ENCODE measurements at places on chromosomes 4 and X.

DNA sequence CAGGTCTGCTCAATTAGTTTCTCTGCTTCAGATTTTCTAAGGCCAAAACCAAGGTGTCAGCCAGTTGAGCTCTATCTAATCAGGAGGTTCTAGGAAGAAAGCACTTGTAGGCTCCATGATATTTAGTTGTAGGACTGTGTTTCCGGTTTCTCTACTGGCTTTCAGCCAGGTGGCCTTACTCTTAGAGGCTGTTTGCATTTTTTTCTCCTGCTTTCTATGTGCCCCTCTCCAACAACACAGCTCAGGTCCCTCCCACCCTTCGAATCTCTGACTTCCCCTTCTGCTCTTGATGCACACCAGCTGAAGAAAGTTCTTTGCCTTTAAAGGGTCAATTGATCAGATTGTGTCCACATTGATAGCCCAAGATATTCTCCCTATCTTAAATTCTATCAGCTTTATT lies 245.2 kb downstream of the RAB28 start:
- no peak for DNase-seq

DNA sequence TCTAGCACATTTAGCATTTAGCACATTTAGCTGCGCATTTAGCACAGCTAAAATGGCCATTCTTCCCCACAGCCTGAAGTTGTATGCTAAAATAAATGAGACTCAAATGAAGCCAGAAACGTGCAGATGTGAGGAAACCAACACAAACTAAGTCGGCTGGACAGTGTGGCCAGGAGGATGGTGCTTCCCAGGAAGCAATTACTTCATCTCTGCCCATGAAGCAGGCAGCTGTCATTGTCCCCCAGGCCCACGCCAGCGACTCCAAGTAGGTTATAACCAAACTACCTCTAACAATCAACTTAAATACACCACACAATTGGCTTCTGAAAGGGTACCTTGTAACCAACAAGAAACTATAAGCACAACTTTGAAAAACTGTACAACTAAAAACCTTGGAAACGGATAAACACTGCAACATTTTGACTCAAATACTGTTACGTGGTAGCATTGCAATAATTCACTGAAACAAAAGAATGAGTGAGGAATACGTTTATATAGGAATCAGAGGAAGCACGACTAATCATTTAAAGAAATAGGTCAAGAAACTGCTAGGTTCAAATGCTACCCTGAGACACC lies 39.2 kb downstream of the AFAP1 start:
- DNase-seq, result no peak

DNA sequence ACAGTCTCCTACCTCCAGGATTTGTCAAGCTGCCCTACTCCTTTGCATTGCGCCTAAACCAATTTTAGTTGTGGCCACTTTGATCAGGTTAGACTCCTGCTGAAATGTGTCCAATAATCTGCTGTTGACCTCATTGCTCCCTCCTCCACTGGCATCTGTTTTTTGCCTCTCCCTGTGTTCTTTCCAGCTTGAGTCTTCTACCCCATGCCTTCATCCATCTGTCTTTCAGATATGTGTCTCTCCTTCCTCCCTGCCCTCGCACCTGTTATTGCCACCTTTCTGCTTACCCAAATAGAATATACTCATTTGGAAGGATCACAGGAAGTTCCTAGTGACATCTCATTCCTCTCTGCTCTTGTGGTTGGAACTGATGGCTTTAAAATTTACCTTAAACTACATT lies 366.6 kb upstream of the CLNK start:
- no peak for DNase-seq

- no peak for DNase-seq
Observed at GRCh38 chrX:39725928-39726619, 371.7 kb downstream of the BCOR start.

GRCh38 chr4:170090352-170091052 lies 746 bp upstream of the AADAT start:
- DNase-seq, result no peak

GRCh38 chr4:151798678-151799416 lies 38.0 kb upstream of the GATB start:
- DNase-seq, result no peak

DNA sequence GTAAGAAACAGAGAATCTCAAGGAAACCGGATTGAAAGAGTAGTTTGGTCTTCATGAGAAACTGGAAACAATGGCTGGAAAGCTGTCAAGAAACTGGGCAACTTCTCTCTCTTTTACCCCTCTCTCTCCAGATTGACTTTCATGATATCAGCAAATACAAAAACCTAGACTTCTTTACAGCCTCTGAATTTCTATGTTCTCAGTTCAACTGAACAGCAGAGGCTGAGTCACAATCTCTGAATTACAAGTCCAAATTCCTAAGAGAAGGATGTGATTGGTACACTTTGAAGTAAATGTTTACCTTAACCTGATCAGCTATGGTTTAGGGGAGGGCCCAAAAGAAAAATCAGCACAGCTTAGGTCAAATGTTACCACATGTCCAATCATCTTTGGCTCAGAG lies 974.9 kb downstream of the RPA4 start:
- DNase-seq, result no peak

DNA sequence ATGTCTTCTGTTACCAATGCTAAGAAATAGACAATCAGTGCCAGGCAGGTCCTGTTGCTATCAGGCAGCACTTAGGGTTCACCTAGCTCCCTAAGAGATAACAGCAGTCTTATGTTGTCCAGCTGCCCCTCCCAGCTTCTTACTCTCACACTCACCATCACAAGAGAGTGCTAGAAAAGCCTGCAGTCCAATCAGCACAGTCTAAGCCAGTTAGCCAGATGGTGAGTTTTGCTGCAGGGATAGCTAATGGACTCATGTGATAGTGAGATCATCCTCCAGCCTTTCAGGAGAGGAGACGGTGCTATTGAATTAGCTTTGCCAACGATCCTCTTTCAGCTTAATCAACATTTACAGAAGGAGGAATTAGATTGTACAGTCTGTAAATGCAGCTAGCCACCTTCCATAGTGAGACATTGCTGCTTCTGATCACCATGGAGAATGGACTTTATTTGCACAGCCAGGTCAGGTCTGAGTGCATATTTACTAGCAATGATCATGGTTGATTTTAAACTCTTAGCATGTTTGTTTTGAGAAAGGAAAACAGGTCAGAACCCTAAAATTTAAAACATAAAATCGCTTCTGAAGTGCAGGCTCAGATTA lies 438.3 kb downstream of the CENPC start:
- no peak for DNase-seq

DNA sequence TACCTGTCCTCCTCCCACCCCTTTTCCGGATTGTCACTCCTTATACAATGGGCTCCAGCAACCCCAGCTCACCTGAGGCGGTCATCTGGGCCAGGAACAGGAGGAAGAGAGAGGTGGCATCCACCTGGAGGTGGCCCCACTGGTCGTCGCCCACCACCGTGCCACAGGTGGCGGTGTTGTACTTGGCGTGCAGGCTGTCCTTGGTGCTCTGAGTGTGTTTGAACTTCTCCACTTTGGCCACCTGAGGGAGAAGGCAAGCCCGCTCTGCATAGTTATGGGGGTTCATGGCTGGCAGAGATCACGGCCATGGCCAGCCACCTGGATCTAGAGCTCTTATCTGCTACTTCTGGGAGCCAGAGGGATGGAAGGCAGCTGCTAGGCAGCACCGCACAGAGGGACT lies 32.9 kb downstream of the PHKA2 start:
- DNase-seq, result no peak

- DNase-seq, result no peak
Observed at GRCh38 chrX:38896724-38897298, 95.6 kb downstream of the MID1IP1 start.

DNA sequence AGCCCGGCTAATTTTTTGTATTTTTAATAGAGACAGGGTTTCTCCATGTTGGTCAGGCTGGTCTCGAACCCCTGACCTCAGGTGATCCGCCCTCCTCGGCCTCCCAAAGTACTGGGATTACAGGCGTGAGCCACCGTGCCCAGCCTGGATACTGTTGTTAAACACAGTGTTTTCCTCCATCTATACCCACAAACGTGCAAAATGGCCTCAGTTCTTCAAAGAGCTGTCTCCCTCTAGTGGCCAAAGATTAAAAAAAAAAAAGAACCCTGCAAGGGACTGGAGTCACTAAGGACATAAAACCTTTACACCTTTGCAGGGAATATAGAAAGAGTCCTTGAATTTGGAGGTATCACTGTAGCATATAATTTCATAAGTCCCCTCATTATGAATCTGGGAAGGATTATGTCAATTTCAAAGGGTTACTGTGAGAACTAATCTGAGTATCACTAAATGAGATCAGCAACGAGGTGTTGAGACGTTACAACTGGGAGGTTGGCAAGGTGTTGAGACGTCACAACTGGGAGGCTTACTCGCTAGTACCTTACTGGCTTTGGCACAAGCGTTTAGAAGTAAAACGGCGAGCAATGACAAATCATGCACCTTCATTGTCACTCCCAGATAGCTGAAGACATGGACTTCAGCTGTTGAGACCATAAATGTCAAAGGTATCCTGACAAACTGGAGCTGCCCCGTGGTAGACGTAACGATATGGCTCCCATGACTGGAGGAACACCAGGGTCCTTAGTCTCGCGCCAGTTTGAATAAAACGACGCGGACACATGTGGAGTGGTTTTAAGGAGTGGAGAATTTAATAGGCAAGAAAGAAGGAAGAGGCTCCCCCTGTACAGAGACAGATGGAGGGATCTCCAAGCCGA lies 33.4 kb upstream of the ENPP6 start:
- no peak for DNase-seq

DNA sequence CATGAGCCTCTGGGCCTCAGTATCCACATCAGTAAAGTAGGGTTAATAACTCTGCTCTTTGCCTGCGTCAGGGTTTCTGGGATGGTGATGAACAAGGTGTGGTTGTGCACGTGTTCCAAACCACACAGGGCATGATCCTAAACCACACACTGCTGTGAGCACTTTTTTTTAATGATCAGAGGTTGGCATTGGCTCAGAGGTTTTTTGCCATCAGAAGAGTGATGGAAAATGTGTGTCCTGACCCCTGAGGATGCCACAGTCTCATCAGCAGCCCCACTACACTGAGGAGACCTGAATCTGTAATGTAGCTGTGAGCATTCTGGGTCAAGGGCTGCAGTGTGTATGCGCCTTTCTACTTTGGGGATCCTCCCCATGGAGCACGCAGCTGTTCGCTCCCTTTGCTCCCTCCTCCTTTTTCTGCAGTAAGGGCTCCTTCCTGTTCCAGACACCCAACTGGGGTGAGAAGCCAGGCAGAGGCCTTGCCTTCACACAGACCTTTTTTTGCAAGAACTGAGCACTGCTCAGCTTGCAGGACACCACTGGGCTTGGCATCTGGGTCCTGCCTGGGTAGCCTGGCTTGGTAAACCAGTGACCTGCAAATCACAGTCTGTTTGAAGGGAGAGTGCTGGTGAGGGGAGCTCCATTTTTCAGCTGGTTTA lies 87.5 kb downstream of the MAMLD1 start:
- DNase-seq, result no peak

- DNase-seq, result no peak
Observed at GRCh38 chr4:173410079-173410478, 11.2 kb upstream of the SCRG1 start.

DNA sequence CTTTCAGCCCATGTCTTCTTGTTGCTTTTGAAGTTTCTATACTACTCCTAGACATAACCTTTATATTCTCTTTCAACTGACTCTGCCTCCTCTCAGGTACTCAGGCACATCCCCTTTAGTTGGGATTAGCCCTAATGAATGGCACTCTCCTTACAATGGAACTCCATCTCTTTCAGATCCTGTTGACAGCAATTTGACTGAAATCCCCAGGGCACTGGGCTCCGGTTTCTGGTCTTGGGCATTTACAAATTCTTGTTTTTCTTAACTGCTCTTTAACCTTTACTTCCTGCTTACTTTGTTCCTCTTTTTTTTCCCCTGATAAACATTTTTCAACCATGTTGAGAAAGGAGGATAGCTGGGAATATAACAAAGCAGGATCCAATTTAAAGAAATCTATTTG lies 68.9 kb downstream of the ENOX2 start:
- no peak for DNase-seq
